ENCODE measurements at places on chromosomes 7 and 10. TPM values are rescaled to one million over a fixed set of nuclear protein-coding genes. Genes with fewer than 3 reads are reported as not detected.

- DNase-seq: no peak
Observed at GRCh38 chr7:148791546-148791945, 92.5 kb downstream of the EZH2 start.

- DNase-seq: no peak
Observed at GRCh38 chr10:43223056-43223455, 43.8 kb downstream of the RASGEF1A start.

- peak; percentile 36 for DNase-seq
Observed at GRCh38 chr10:5497948-5498730, 1.2 kb downstream of the CALML5 start.

DNA sequence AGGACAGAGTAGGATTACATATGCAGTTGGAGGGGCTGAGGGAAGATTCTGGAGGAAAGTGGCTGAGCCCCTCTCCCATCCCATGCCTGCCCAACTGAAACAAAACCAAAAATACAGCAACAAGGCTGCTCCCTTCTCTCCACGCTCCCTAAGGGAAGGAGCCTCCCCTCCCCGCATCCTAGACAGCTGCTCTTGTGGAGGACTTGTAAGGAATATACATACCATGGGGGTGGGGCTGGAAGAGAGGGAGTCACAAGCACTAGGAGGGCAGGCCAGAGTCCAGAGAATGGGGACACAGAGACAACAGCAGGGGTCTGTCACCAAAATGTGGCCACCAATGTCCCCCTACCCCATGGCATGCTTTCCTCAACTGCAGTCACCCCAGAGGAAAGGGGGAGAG lies 13.2 kb downstream of the LDB1 start:
- no peak for DNase-seq

NRCAM gene
- 1.8 TPM for total RNA-seq

DNA sequence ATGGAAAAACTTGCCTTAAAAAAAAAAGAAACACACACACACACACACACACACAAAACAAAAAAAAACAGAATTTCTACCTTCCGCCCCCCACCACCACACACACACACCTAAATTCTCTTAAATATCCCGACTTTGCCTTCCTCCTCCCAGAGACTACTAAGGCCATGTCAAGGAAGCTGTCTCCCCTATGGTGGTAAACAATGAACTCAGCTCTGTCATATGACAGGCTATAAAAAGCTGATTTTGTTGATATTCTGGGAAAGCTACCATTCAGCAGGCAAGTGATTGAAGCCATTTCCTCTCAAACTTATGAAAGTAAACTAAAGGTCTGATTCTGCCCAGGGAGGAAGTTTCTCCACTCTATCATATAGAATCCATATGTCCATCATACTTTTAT lies 471.0 kb downstream of the GFRA1 start:
- no peak for DNase-seq

GRCh38 chr10:93652857-93653256 lies 40.5 kb downstream of the PDE6C start:
- DNase-seq: no peak

NME8 gene
- not detected for total RNA-seq

DNA sequence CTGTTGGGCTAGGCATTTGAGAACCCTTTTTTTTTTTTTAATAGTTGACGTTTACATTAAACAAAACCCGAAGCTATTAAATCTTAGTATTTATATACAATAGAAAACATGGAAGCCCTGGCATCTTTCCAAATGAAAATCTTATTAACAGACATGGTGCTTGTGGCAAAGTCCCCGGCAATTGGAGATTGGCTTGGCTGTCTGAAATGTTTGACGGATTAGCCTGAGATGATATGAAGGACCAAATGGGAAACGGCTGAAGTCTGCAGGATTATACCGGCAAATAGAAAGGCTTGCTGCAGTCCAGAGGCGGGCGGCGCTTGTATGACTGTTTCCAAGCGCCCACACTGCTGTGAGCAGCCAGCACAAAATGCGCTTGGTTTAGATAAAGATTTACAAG lies 105.6 kb downstream of the BUB3 start:
- DNase-seq: no peak

DNA sequence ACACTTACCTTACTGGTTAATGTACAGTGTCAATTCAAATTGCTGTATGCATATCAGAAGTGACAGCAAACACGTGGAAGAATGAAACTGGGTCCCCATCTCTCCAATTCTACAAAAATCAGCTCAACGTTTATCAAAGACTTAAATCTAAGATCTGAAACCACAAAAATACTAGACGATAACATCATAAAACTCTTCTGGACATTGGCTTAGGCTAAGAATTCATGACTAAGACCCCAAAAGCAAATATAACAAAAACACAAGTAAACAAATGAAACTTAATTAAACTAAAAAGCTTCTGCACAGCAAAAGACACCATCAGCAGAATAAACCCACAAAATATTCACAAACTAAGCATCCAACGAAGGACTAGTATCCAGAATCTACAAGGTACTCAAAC lies 35.9 kb upstream of the PFKP start:
- no peak for DNase-seq

GRCh38 chr7:150823484-150824126 lies 23.0 kb downstream of the TMEM176A start:
- DNase-seq: no peak

NUTM2A gene
- total RNA-seq: 2.1 TPM

SPDYE11 gene
- not detected for total RNA-seq

- no peak for DNase-seq
Observed at GRCh38 chr10:83760142-83760541, 379.2 kb upstream of the GHITM start.

DNA sequence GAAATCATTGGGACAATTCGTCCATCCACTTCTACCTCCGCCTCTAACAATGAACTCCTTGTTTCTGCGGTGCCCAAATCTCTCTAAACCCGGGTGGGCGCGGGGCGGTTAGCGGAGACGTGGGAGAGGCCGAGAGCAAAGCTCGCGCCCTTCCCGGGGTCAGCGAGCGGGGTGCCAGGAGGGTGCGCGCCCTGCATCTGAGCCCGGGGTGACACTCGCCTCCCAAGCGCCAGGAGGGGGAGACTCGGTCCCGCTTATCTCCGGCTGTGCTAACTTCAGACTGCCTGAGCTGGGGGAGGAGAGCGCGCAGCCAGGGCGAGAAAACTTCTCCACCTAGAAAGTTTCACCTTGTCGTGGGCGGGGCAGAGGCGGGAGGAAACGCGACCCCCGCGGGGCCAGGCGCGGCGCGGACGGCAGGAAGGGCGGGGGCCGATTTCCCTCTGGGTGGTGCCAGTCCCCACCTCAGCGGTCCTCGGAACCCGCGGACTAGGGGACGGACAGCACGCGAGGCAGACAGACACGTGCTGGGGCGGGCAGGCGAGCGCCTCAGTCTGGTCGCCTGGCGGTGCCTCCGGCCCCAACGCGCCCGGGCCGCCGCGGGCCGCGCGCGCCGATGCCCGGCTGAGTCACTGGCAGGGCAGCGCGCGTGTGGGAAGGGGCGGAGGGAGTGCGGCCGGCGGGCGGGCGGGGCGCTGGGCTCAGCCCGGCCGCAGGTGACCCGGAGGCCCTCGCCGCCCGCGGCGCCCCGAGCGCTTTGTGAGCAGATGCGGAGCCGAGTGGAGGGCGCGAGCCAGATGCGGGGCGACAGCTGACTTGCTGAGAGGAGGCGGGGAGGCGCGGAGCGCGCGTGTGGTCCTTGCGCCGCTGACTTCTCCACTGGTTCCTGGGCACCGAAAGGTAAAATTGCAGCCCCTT lies at the start of gene MET:
MET (plus strand) TSS at position 516 of the 915 bp plus-strand sequence. CDS start 26,889 bp downstream, outside the sequence.
- peak; percentile 85 for DNase-seq

DNA sequence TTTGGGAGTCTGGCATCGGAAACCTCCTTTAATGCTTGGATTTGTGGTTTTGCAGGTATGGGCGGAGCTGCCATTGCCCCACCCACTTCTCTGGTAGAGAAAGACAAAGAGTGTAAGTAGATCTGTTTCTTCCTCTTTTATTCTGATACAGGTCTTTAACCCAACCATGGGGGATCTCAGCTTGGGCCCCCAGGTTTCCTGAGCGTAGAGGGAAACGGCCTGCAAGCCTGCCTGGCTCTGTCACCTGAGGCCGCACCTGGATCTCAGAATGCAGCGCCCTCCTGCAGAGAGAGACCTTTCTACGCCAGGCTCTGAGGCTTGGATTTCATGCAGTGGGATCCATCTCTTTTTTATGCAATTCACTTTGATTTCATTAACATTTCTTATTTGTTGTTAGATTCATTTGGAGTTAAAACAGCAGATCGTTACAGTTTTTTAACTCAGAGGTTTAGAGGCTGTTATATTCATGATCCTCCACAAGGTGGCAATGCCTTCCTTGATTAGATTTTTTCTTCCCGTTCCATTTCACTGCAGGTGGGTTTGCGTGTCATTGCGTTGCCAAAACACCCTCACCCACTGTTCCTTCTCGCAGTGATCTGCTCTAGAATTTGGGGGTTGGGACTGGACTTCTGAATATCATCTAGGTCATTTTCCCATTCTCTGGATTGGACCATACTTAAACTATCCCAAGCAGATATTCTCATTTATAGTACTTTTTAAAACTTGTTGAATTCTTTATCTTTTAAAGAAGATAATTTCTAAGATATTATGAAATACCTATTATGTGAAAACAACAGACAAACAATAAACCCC lies 20.0 kb downstream of the RBM17 start:
- no peak for DNase-seq

CALHM3 gene
- total RNA-seq: not detected

HOXA13 gene
- 35.3 TPM for total RNA-seq

KEL gene
- not detected for total RNA-seq

- peak; percentile 94 for DNase-seq
Observed at GRCh38 chr7:153567426-153567825, 484.8 kb upstream of the DPP6 start.

All from sigmoid colon (tissue), 7 donors.